ENCODE measurements at places on chromosomes 6 and 20. TPM values are rescaled to one million over a fixed set of nuclear protein-coding genes. Genes with fewer than 3 reads are reported as not detected.

DNA sequence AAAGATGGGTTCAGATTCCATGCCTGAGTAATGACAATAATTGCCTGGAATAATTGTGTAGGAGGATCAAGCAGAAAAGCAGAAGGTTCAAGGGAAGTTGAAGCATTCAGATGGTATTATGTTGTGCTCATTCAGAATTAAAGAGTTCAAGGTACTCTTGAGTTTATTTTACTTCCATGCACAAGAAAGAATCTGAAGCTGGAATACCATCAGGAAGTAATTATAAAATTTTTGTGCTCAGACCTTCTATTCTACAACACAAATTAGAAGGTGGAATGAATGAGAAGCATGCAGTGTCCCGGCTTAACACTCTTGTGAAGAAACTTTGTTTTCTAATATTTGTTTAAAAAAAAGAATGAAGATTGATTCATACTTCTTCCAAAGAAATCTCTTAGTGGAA, 139.4 kb upstream of the ENPP5 start:
- H3K4me3 ChIP-seq = no peak overlapping the region
- no peak for DNase-seq
- H3K27ac ChIP-seq = no peak overlapping the region
- peaks cover 2% of the 10 kb centered on the region for H3K4me1 ChIP-seq
- H3K36me3 ChIP-seq = no peaks in the 10 kb centered on the region
- no peaks in the 10 kb centered on the region for H3K27me3 ChIP-seq

DNA sequence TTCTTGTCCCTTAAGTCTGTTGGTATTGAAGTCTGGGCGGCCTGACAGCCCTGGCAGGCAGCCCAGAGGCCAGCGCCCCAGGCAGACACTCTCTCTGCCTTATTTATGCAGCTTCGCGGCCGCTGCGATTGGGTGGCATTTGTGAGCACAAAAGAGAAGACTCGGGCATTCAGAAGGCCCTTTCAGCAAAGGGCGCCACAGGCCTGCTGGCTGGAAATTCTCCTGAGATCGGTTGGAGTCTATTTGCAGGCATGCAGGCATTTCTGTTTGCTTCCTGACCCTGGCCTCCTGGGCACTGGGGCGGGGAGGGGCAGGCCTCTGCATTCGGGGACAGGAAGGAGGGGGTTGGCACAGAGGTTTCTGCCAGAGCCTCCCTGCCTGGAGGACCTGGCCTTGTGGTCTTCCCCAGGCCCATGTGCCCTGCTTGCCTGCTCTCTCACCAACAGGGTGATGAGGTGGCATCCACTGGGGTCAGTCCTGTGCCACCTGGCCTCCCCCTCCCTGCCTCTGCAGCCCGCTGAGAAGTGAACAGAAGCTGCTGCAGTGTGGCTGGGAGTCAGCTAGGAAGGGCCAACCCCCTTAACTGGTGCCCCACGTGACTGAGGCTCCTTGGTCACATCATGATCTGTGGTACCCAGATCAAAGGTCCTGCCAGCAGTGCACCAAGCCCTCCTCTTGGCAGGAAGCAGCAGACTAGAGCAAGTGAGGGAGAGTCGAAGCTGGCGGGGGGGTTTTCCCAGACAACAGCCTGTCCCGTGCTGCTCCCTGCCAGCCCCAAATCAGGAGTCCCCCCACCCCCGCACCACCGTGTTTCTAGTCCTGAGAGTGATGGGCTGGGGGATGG, 16.6 kb upstream of the CCDC167 start:
- H3K27me3 ChIP-seq = peaks cover 22% of the 10 kb centered on the region
- H3K27ac ChIP-seq = peak overlapping the region; percentile 64
- H3K4me1 ChIP-seq = peaks cover 16% of the 10 kb centered on the region
- H3K4me3 ChIP-seq = no peak overlapping the region
- DNase-seq = no peak

- H3K36me3 ChIP-seq = no peaks in the 10 kb centered on the region
- DNase-seq = no peak
- H3K27me3 ChIP-seq = no peaks in the 10 kb centered on the region
- no peaks in the 10 kb centered on the region for H3K4me1 ChIP-seq
- peak overlapping the region; percentile 88 for H3K27ac ChIP-seq
Observed at GRCh38 chr6:36873612-36874442, 776 bp downstream of the PPIL1 start.

DNA sequence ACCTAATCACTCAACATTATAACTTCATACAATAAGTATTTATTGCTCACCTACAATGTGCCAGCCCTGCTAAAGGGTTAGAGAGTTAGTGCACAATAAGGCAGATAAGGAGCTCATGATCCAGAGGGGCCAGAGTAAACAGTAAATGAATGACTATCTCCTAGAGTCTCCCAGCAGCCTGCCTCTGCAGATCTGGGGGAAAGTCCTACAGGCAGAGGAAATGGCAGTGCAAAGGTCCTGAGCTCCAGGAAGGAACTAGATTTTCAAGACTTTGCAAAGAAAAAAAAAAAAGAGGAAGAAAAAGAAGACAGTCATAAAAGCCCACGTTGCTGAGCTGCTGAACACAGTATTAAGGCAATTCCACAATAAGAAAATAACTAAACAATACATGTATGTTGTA, 160.1 kb downstream of the SIM1 start:
- no peaks in the 10 kb centered on the region for H3K27me3 ChIP-seq
- no peak overlapping the region for H3K4me3 ChIP-seq
- no peak overlapping the region for H3K27ac ChIP-seq
- H3K36me3 ChIP-seq = no peaks in the 10 kb centered on the region
- DNase-seq = no peak

- H3K36me3 ChIP-seq = no peaks in the 10 kb centered on the region
- H3K4me3 ChIP-seq = no peak overlapping the region
- no peak for DNase-seq
- no peak overlapping the region for H3K27ac ChIP-seq
- no peaks in the 10 kb centered on the region for H3K27me3 ChIP-seq
Observed at GRCh38 chr6:20866036-20866435, 331.8 kb downstream of the CDKAL1 start.

GRCh38 chr20:17624551-17625245, 54.8 kb downstream of the DSTN start:
- H3K27me3 ChIP-seq = no peaks in the 10 kb centered on the region
- no peaks in the 10 kb centered on the region for H3K4me1 ChIP-seq

DNA sequence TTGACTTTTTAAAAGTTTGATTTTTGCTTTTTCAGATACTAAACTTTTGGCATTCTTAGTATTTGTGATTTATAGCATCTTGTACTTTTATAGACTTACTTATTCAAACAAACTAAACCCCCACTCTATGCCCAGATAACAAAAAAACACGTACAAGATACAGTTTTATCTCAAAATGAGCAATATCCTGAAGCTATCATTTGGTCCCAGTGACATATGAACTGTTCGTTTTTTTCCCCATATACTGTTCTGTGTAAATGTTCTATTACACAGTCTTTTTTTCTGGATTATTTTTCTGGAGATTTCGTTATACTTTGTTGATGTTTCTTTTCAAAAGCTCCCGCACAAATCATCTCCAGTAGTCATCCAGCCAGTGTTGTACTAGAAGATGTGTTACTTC, 27.3 kb upstream of the SERINC3 start:
- no peaks in the 10 kb centered on the region for H3K4me1 ChIP-seq
- no peak overlapping the region for H3K27ac ChIP-seq
- DNase-seq = no peak
- no peaks in the 10 kb centered on the region for H3K36me3 ChIP-seq
- no peak overlapping the region for H3K4me3 ChIP-seq
- H3K27me3 ChIP-seq = no peaks in the 10 kb centered on the region

DNA sequence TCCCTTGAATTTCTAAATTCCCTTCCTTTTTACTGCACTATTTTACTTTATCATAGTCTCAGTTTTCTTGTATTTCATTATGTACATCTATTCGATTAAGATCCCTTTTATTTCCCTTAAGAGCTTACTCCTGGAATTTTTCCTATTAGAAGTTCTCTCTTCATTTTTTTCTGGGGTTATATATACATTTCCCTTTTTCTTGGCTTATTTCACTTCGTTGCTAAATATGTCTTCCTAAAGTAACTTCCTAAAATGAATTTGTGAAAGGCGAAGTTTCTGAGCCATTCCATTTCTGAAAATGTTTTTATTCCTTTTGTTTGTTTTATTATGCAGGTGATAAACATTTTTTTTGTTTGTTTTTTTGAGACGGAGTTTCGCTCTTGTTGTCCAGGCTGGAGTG, 5.9 kb upstream of the CD109 start:
- no peak for DNase-seq
- no peak overlapping the region for H3K27ac ChIP-seq
- no peaks in the 10 kb centered on the region for H3K36me3 ChIP-seq
- H3K4me1 ChIP-seq = peaks cover 1% of the 10 kb centered on the region
- no peak overlapping the region for H3K4me3 ChIP-seq

GRCh38 chr20:17158701-17159100, 68.1 kb upstream of the PCSK2 start:
- no peak overlapping the region for H3K4me3 ChIP-seq
- H3K36me3 ChIP-seq = no peaks in the 10 kb centered on the region
- H3K27ac ChIP-seq = no peak overlapping the region
- DNase-seq = no peak
- H3K27me3 ChIP-seq = no peaks in the 10 kb centered on the region

DNA sequence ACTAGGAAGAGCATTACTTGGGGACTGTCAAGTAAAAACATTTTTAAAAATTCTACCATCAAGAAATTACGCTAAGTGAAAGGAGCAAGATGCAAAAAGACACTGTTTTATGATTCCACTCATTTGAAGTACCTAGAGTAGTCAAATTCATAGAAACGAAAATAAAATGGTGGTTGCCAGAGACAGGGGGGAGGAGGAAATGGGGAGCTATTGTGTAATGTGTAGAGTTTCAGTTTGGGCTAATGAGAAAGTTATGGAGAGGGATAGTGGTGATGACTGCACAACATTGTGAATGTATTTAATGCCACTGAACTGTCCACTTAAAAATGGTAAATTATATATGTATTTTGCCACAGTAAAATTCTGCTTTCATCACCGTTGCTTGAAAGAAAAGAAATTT, 83.8 kb downstream of the UST start:
- no peak for DNase-seq
- H3K4me1 ChIP-seq = no peaks in the 10 kb centered on the region
- no peaks in the 10 kb centered on the region for H3K27me3 ChIP-seq
- no peak overlapping the region for H3K27ac ChIP-seq
- H3K36me3 ChIP-seq = no peaks in the 10 kb centered on the region
- H3K4me3 ChIP-seq = no peak overlapping the region

The ENPP1 gene
- 11.8 TPM for total RNA-seq

The KIAA0408 gene
- 8.4 TPM for total RNA-seq

The JAG1 gene
- total RNA-seq = 133 TPM

The HLA-DPB1 gene
- 121 TPM for total RNA-seq

The HLA-DMB gene
- 15.7 TPM for total RNA-seq

All from tibial nerve (tissue), 4 donors.